Left ventricle myocardium inferior (tissue), 1 donor: ENCODE measurements at places on chromosomes 2 and 18. TPM values are rescaled to one million over a fixed set of nuclear protein-coding genes. Genes with fewer than 3 reads are reported as not detected.
A peak's percentile ranks its signal among the peaks of the same experiment; 100 is the strongest.

The REG3G gene
- total RNA-seq = not detected

The RPIA gene
- 18.0 TPM for total RNA-seq

The INPP5D gene
- total RNA-seq = 4.9 TPM

GRCh38 chr2:192459422-192459821 lies 264.7 kb upstream of the TMEFF2 start:
- H3K27me3 ChIP-seq = no peaks in the 10 kb centered on the region
- H3K4me1 ChIP-seq = no peaks in the 10 kb centered on the region
- no peak overlapping the region for H3K27ac ChIP-seq
- DNase-seq = no peak
- no peak overlapping the region for H3K4me3 ChIP-seq
- no peaks in the 10 kb centered on the region for H3K36me3 ChIP-seq

- no peak for DNase-seq
- H3K27me3 ChIP-seq = no peaks in the 10 kb centered on the region
- no peak overlapping the region for H3K27ac ChIP-seq
- peaks cover 43% of the 10 kb centered on the region for H3K4me1 ChIP-seq
- peaks cover 3% of the 10 kb centered on the region for H3K36me3 ChIP-seq
Measured at GRCh38 chr2:230746213-230746612, 33.6 kb downstream of the CAB39 start.

DNA sequence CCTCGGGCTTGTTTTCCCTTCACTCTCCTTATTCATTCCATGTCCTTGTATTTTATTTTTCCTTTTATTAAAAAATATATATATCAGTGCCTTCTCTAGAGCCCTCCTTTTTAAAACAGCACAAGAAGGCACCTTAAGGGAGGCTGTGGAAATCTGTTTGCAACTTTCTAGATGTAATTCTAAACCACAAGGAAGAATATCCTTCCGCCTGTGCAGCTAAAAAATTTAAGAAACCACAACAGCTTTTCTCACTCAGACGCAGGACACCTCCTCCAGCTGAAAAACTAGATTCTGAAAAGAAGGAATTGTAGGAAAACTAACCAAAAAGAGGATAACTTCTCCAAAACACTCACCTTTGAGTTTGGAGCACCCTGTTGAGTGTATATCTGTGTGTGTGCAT lies 142.2 kb downstream of the BCL11A start:
- H3K27ac ChIP-seq = no peak overlapping the region
- H3K4me1 ChIP-seq = peaks cover 29% of the 10 kb centered on the region
- DNase-seq = no peak
- no peak overlapping the region for H3K4me3 ChIP-seq

- peaks cover 38% of the 10 kb centered on the region for H3K27me3 ChIP-seq
- H3K4me1 ChIP-seq = no peaks in the 10 kb centered on the region
- no peak for DNase-seq
Measured at GRCh38 chr18:43563780-43564179, 286.5 kb upstream of the SYT4 start.

DNA sequence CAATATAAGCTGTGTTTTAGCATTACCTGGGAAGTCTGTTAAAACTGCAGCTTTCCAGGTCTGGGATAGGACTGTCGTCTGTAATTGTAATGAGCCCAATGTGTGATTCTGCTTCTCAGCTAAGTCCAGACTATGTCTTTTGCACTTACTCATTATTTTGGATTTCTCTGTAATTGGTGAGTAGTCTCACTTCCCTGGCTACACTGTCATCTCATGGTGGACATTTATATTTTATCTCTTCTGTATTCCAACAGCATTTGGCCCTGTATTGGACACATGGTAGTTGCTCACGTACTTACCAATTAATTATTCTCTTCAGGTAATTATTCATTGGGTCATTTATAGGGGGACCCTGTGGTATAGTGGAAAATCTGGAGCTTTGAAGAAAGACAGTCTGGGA lies 28.0 kb downstream of the LHCGR start:
- H3K4me3 ChIP-seq = no peak overlapping the region
- H3K27me3 ChIP-seq = no peaks in the 10 kb centered on the region
- H3K27ac ChIP-seq = no peak overlapping the region
- no peaks in the 10 kb centered on the region for H3K36me3 ChIP-seq
- no peak for DNase-seq
- H3K4me1 ChIP-seq = peaks cover 17% of the 10 kb centered on the region

DNA sequence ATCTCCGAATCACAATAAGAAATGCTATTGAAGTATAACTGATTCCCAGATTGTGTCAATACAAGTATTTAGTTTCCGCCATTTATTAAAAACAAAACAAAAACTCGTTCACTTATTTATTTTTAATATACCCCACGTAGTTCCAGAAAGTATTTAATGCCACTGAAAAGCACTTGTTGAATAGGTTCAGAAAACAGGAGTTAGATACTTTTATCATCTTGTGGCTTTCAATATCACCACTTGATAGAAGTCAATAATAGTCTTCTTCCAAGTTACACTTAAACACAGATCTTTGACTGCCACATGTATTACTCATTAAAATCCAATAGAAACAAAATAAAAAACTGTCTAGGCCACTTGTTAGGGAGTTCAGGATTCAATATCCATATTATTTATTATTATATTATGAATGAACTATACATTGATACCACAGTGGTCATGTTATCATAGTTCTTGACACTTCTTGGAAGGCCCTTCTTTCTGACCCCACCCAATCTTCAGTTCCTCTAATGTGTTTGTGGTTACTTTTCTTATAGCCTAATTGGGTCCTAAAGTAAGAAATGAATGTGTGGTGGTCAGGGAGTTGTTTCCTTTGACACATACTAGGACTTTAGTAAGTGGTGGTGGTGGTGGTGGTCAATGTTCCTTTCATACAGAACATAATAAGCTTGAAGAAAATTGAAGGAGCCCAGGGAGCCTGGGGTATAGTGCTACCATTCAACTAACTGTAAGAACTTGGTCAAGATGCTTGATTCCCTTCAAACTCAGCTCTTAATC lies 221.3 kb upstream of the ITGA4 start:
- DNase-seq = no peak
- no peak overlapping the region for H3K4me3 ChIP-seq
- H3K36me3 ChIP-seq = no peaks in the 10 kb centered on the region
- no peaks in the 10 kb centered on the region for H3K4me1 ChIP-seq
- no peaks in the 10 kb centered on the region for H3K27me3 ChIP-seq

DNA sequence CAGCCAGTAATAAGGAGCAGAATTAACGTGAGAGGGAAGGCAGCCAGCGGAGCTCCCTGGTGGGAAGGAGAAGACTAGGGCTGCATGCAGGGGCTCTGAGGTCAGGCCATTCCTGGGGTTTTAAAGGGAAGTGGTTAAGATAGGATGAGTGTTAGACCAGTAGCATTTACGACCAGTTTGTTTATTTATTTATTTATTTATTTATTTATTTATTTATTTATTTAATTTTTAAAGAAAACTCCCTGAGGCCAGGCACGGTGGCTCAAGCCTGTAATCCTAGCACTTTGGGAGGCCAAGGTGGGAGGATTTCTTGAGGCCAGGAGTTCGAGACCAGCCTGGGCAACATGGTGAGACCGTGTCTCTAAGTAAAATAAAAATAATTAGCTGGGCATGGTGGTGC lies 152.8 kb downstream of the FHOD3 start:
- H3K36me3 ChIP-seq = no peaks in the 10 kb centered on the region
- no peak for DNase-seq
- H3K4me3 ChIP-seq = no peak overlapping the region
- H3K27me3 ChIP-seq = no peaks in the 10 kb centered on the region
- peak overlapping the region; percentile 19 for H3K27ac ChIP-seq
- H3K4me1 ChIP-seq = peaks cover 96% of the 10 kb centered on the region

DNA sequence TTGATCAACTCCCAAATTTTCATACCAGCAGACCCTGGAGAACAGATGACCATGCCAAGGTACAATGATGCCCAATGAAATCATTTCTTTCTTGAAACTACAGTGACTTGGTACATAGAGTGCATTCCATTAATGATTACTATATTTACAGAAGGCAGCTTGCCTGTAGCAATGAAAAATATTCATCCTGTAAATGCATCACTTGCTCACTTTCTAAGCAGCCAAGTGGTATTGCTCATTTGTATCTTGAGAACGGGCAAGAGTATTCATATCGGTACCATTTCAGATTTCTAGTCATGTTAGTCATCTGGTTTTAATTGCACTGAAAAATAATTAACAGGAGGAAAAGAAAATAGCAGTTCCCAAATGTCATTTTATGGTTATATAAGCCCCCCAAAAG lies 59.6 kb downstream of the VIL1 start:
- H3K4me3 ChIP-seq = no peak overlapping the region
- DNase-seq = no peak
- H3K27me3 ChIP-seq = no peaks in the 10 kb centered on the region
- no peak overlapping the region for H3K27ac ChIP-seq
- peaks cover 8% of the 10 kb centered on the region for H3K4me1 ChIP-seq

DNA sequence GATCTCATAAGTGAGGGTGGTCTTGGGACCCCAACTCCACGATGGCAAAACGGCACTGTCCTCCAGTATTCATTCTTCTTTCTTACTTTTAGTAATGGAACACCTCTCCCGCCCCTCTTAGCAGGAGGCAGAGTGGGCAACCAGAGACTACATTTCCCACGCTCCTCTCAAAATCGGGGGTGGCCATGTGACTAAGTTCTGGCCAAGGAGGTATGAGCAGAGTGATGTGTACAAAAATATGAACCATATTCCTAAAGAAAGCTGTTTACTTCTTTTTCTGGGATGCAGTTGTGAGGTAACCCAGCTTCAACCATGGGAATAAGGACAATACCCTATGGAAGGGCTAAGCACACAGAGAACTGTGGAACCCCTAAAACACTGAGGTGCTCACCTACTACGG lies 12.8 kb downstream of the REV1 start:
- no peaks in the 10 kb centered on the region for H3K36me3 ChIP-seq
- H3K27me3 ChIP-seq = no peaks in the 10 kb centered on the region
- H3K27ac ChIP-seq = peak overlapping the region; percentile 66
- peaks cover 100% of the 10 kb centered on the region for H3K4me1 ChIP-seq
- no peak overlapping the region for H3K4me3 ChIP-seq

DNA sequence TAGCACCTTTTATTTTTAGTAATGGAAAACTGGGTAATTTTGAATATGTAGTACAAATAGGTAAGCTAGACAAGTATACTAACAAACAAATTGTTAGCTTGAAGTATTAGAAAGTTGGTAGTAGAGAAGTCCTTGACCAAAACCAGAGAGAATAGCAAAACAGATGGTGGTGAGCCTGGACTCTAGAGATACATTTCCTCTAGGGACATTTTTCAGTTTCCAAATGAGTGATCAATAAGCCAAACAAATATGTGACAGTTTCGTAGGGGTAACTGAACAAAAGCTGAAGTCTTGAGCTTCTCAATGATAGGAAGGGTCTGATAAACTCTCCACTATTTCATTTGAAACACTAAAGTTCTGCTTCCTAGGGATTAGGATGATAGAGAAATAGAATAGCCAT lies 692.0 kb upstream of the FAM98A start:
- H3K4me1 ChIP-seq = no peaks in the 10 kb centered on the region
- no peaks in the 10 kb centered on the region for H3K36me3 ChIP-seq
- no peak overlapping the region for H3K4me3 ChIP-seq
- no peak overlapping the region for H3K27ac ChIP-seq
